ENCODE measurements at places on chromosomes 3 and 15. TPM values are rescaled to one million over a fixed set of nuclear protein-coding genes. Genes with fewer than 3 reads are reported as not detected.

DNA sequence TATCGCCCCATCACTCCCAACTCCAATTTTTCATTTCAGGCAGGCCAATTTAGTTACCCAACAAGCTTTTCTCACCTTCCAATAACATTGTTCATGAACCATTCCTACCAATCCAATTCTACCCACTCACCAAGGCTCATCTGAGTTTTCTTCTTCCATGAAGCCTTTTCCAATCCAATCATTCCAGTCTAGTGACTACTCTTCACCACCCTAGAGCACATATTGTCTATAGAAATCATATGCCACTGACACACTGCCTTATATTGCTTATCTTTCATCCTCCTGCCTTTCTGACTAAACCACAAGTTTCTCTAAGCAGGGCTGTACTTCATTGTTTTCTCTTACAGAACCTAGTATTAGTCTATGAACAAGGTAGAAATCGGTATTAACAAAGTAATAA, 11.4 kb downstream of the CCDC14 start:
- no peak for DNase-seq

DNA sequence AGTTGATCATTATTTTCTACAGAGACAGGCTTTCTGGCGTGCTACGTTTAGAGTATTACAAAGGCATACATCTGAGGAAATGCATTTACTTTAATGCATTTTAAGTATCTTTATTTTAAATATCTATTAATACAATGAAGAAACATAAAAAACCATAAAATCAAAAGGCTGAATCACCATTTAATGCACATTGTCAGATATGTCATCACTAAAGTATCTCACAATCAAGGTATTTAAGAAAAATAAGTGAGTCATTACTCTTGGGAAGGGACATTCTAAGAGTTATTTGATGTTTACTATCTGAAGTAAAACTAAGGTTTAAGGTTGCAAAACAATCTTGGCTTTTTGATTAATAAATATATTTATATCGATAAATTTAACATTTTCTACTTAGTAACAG, 102.2 kb downstream of the CTNNB1 start:
- DNase-seq: no peak

DNA sequence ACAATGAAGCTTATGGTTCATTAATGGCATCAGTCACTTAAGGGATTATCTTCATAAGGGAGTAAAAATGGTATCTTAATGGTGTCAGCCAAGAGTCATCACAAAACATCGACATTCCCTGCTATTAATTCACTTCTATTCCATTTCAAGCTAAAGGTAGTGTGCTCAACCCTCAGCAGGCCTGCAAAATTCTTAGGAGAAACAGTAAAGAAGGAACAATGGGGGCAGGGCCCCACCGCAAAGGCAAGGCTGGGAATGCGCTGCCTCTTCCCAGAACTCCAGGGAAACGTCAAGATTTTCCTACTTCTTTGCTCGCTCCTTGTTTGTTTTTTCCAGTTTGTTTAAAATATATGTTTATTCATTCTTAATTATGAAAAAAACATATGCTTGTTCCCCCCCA, 187.3 kb upstream of the TSC22D2 start:
- no peak for DNase-seq

- DNase-seq: no peak
Measured at GRCh38 chr3:194318511-194319161, 32.5 kb downstream of the CPN2 start.

Gene BDH1
- polyA plus RNA-seq: 101 TPM

GRCh38 chr3:22969276-22969675, 233.9 kb upstream of the UBE2E2 start:
- DNase-seq: no peak

GRCh38 chr3:165459111-165459510, 262.9 kb upstream of the SLITRK3 start:
- no peak for DNase-seq

- peak; percentile 77 for DNase-seq
Measured at GRCh38 chr15:70321172-70321819, 223.6 kb upstream of the TLE3 start.

- no peak for DNase-seq
Measured at GRCh38 chr3:13870902-13871301, 9.0 kb downstream of the WNT7A start.

DNA sequence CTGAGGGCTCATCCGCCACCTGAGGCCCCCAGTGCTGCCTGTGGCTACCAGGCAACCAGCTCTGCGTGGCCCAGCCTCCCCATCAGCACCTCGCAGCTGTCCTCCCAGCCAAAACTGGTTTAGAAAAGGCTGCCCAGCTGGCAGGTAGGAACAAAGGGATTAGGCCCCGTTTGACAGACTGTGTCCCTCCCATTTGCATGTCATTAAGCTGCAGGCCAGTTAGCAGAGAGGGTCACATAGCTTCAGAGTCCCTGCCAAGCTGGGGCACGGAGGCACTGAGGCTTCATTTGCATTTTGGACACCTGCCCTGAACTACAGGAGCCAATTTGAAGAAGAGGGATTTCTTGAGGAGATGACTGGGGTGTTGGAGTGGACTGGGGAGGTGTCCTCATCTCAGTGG, 177.9 kb downstream of the TLE3 start:
- DNase-seq: no peak

Gene CDCP1
- 8.4 TPM for polyA plus RNA-seq

- no peak for DNase-seq
Measured at GRCh38 chr15:42691770-42692169, 45.2 kb downstream of the CDAN1 start.

GRCh38 chr3:131701153-131701770, 198.5 kb upstream of the MRPL3 start:
- DNase-seq: no peak
